ENCODE measurements at places on chromosomes 1 and 21.

GRCh38 chr21:27505516-27505915 is 538.6 kb upstream of the ADAMTS5 start:
- DNase-seq: peak; percentile 28

- DNase-seq: no peak
These were observed 316.2 kb downstream of the MATN1 start for GRCh38 chr1:30406996-30407864.

DNA sequence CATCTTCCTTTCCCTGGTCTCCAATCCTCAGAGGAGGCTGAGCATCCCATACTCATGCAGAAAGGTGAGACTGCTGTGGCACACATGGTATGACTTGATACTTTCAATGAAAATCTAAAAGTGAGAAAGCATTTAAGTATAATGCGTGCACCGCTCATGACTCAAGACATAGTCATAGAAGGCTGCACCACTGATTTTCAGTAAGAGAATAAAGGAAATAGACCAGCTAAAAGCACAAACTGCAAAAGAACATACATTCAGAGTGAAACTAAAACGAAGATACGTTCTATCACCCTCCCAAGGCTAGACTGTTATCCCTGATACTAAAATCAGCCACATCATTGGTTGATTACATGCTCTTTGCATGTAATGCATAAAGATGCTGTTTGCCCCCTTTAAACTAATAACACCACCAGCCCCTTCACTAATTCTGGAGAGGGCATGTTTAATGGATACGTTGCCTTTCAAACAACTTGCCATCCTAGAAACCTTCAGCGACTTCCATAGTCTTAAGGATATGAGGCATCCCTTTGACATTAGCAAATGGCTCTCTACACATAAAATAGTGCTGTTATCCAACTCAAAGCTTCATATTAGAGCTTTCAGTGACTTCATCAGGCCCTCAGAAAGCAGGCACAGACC is 2.1 kb downstream of the PLD5 start:
- DNase-seq: no peak

DNA sequence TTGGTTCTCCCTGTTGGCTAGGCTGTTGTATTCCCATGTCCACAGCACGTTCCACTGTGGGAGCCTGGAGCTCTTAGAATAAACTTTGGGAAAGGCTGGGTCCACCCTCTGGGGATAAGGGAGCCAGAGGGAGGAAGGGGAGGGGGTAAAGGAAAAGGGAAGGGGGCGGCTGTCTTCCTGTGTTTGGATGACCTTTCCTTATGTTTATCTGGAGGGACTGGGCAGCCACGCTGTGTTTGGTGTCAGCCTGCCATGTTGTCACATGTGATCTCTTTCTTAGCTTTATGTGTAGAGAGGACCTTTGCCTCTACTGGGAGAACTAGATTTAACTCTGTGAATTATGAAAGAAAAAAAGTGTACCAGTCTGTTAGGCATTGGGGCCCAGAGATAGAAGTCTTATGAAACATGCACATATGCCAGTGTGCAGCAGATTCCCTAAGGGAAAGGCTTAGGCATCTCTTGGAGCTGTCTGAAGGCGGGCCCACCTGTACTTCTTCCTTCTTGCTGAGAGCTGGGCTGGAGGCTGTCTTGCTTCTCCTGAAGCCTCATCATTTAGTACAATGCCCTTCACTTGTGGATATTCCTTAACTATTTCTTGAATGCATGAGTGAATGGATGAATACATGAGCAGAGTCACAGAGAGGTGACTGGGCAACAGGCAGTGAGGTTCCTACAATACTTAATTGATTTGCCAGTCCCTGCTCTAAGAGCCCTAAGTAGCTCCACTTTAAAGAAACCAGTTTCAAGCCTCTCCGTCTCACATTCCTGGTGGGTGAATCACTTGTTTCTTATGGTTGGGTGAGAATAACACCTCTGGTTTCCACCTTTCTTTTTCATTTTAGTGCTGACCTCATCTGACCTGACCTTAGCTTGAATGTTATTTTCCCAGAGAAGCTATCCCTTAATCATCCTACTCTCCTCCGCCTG is 62.5 kb upstream of the ARHGAP29 start:
- DNase-seq: peak; percentile 98

DNA sequence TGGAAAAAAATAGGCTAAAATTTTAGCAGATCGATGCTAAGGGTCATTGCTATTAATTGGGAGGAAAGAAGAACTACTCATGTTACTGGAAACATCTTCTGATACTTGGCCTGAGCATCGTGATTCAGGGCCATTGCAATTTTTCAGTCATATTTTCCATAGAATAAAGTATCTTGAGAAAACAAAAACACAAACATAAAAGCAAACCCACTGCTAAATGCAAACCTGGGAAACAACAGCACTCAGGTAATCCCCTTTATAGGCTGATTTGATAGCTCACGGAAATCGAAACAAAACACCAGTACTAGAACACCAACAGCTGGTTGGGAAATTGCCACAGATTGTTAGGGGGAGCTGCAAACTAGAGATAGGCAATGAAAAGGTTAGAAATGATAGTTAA is 172.9 kb upstream of the ESRRG start:
- no peak for DNase-seq

DNA sequence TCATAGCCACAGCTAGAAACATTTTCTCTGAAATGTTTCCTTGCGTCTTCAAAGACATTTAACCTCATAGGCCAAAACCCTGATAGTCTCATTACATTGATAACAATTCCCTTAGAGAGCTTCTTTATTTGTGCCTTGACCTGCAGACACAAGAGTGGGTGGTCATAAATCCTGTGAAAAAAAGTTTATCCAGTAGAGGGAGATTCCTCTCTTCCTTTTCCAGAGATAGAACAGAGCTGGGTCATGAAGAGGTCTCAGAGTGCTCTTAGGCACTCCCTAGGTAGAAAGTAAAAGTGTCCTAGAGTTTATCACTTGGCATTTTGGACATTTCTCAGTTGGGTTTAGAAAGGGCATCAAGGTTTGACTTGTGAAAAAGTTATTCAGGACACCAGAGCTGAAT is 426.1 kb downstream of the NUF2 start:
- DNase-seq: no peak

- DNase-seq: no peak
These were observed 130.9 kb upstream of the ZBTB40 start for GRCh38 chr1:22320587-22321344.

GRCh38 chr1:203091761-203092330 is 6.0 kb upstream of the MYOG start:
- no peak for DNase-seq

- peak; percentile 49 for DNase-seq
These were observed 44.5 kb downstream of the SLC22A15 start for GRCh38 chr1:116020668-116021272.

- DNase-seq: no peak
These were observed 634.0 kb upstream of the CHRM3 start for GRCh38 chr1:238752327-238752726.

DNA sequence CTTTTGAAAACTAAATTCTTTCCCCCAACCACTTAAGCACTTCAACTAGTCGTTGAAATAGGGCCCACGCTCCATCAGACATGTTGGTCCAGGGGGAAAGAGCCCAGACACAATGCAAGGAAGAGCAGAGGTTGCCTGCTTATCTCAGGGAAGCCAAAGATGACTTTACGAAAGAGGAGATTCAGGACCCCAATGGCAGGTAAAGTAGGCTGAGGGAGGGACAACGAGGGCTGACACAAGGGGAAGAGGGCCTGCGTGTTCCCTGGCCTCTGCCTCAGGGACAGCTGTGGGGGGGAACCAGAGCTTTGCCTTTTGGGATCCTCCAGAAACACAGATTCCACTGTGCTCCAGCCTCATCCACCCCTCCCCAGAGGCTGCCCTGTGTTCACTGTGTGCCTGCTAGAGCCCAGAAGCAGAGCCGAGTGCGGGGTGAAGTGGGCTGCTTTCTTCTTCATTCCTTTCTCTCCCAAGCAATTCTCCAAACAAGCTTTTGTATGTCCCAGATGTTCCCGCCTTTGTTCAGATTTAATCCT is 135.5 kb upstream of the GRIK3 start:
- DNase-seq: no peak

DNA sequence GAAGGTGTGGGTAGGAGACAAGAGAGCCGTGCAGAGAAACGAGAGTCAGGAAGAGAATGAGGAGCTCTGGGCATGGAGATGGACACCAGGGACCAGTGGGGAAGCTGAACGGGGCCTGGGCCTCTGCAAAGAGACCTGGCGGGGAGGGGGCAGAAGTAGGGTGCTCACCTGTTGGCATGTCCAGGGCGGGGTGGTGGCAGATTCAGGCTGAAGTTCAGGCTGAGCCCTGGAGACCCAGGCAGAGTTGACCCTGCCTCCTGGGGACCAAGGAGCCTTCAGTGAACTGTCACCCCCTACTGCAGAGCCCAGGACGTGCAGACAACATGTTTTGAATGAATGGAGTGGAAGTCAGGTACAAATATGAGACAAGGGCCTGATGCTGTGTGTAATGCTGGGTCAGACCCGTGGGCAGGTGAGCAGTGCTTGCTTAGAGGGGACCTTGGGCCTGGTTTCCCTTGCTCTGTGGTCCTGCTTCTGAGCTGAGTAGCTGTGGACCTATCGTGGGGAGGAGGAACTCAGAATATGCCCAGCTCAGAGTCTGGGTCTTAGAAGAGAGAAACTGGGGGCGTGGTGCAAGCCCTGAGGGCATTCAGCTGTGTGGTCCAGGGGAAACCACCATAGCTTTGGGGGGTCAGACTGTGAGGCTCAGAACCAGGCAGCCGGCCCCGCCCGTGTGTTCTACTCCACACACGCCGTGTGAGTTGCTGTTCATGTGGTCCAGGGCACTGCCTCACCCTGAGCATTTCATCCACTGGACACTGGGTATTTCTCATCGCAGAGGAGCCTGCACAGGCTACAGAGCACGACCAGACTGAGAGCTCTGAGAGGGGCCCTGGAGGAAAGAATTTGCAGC is 21.3 kb upstream of the UMODL1 start:
- no peak for DNase-seq

GRCh38 chr21:29677326-29677725 is 262.5 kb downstream of the GRIK1 start:
- no peak for DNase-seq

- no peak for DNase-seq
These were observed 270.1 kb downstream of the ASTN1 start for GRCh38 chr1:176894450-176894849.

GRCh38 chr21:40120940-40121575 is 253.8 kb downstream of the PCP4 start:
- DNase-seq: peak; percentile 54

DNA sequence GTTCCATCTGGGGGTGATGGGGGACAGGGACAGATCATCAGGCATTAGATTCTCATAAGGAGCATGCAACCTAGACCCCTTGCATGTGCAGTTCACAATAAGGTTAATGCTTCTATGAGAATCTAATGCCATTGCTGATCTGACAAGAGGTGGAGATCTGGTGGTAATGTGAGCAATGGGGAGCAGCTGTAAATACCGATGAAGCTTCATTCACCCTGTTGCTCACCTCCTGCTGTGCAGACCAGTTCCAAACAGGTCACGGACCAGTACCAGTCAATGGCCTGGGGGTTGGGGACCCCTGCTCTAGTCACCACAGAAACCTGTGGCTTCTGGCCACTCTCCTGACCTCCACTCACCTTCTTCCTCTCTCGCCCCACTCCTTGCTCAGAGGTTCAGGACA is 229.9 kb downstream of the PTPRU start:
- DNase-seq: no peak

GRCh38 chr1:16397120-16397519 is 30.1 kb downstream of the SZRD1 start:
- DNase-seq: no peak

DNA sequence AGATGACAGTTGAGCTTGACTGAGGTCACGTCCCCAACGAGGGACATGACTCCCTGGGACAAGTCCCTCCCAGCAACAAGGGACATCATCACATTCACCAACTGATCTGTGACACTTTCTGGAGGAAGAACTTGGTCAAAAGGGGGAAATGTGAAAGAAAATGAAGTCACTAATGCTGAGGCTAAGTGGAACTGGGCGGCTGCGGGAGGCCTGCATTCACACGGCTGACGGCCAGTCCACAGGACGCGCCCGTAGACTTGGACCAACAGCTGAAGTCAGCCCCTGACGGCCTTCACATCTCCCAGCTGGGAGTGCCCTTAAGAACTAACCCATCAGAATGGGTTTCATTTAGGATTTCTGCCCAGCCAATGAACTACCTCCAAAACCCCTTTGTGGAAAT is 26.6 kb downstream of the POFUT2 start:
- DNase-seq: no peak

GRCh38 chr1:110032327-110032726 is 2.1 kb upstream of the STRIP1 start:
- no peak for DNase-seq

DNA sequence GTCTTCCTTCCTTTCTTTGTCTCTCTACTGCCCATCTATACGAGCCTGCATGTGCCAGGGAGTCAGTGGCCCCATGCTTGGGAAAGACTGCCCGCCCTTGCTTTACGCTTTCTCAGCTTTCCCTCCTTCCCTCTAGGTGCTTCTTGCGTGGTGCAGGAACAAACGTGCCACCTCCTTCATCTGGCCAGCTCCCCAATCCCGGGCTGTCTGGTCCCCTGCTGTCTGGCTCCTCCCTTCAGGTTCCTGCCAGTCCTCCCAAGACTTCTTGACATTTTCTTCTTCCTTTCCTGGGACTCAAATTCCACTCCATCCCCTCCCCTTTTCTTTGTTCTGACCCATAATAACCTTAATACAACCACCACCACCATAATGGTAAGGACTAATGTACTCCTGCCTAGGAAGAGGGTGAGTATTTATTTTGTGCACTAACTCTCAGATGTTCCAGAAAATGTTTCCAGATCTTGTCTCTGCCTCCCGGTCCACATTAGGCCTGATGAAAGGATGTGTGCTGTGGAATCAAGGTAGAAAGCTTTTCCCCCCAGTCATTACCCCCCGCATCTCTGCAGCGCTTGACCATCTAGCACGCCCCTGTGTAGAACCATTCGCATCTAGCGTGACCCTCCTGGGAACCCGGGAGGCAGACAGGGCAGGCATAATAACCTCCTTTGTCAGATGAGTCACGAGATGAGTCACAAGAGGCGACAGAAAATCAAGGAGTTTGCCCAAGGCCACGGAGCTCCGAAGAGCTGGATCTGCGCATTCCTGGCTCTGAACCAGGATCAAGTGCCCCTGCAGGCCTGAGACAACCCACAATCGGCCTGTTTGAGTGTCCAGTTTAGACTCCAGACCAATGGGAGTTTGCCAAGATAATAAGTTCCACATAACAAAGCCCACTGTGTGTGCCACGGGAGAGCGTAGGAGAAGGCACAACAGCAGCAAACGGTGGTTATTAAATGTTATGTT is 60.1 kb upstream of the NEK2 start:
- peak; percentile 39 for DNase-seq

DNA sequence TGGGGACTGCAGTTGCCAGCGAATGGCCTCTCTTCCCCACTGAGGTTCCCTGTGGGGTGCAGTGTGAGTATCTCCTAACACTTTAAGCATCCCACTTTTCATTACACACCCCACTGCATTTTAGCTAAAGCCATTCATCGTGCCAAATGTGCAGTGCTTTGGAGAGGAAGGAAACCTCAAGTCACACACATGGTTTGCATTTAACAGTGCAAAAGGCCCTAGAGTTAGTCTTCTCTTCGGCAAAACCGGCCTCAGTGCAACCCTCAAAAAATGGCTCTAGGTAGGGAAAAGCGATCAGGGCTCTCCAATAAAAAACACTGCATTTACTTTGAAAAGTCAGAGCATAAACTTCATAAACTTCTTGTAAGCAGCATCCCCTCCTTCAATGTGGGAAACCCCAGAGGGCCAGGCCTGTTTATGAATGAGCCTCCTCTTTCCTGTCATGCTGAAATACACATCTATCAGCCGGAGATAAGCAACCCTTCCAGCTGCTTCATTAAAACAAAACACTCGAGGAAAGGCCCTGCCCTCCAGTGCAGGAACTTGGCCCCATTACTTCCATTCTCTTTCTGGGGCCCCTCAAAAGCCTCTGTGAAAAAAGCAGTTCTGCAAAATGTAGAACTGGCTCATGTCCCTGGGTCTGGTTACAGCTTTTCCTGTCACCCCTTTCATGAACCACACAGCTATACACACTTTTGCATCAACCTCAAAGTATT is 184.0 kb downstream of the CDC7 start:
- no peak for DNase-seq

Data from kidney glomerular epithelial cell (primary cell).